ENCODE measurements at places on chromosomes 11 and 22. TPM values are rescaled to one million over a fixed set of nuclear protein-coding genes. Genes with fewer than 3 reads are reported as not detected.

The CHCHD10 gene
- 6.5 TPM for total RNA-seq

The TIMM8B gene
- total RNA-seq, result 38.6 TPM

The FLRT1 gene
- total RNA-seq, result 0.11 TPM

The IL17REL gene
- total RNA-seq, result not detected

The LARGE1 gene
- total RNA-seq, result 12.2 TPM
